ENCODE measurements at places on chromosomes 5 and 9. TPM values are rescaled to one million over a fixed set of nuclear protein-coding genes. Genes with fewer than 3 reads are reported as not detected.

Gene APC
- total RNA-seq, result 28.9 TPM

Gene TMC1
- total RNA-seq, result not detected

Gene KLF9
- 5.5 TPM for total RNA-seq

Gene TSSK1B
- total RNA-seq, result 0.04 TPM

Gene CER1
- total RNA-seq, result not detected

Gene SQSTM1
- total RNA-seq, result 122 TPM

Gene RNF183
- not detected for total RNA-seq

Gene C9
- total RNA-seq, result 0.08 TPM

Gene ITGA2
- total RNA-seq, result 27.3 TPM

Gene PCDHA12
- total RNA-seq, result not detected

Gene TTC16
- total RNA-seq, result not detected

Gene PCDHGA3
- 0.04 TPM for total RNA-seq
